Type B pancreatic cell (in vitro differentiated cells): ENCODE measurements at places on chromosomes 4 and X. TPM values are rescaled to one million over a fixed set of nuclear protein-coding genes. Genes with fewer than 3 reads are reported as not detected.

DNA sequence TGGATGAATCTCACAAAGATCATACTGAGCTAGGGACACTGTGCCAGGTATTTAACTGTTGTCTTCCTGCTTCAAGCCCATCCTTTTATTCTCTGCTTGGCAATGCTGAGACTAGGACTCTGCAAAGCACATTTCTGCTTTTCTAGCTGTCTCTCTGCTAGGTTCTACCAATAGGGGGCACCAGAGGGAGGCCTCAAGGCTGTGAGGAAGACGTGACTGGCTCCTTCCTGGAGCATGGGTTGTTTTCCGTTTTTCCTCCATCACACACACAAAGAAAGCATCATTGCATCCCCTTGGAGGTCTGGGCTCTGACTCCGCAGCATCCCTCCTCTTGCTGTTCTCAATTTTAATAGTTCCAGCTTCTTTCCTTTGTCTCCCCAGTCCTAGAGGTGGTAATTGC, 10.9 kb upstream of the DCTD start:
- no peak for DNase-seq
- no peaks in the 10 kb centered on the region for H3K36me3 ChIP-seq
- peaks cover 13% of the 10 kb centered on the region for H3K4me1 ChIP-seq
- H3K27me3 ChIP-seq: peaks cover 12% of the 10 kb centered on the region

GRCh38 chrX:38675856-38676255, 114.5 kb downstream of the TSPAN7 start:
- H3K27me3 ChIP-seq: no peaks in the 10 kb centered on the region
- peaks cover 4% of the 10 kb centered on the region for H3K4me1 ChIP-seq
- no peak for DNase-seq
- H3K27ac ChIP-seq: no peak overlapping the region
- H3K36me3 ChIP-seq: no peaks in the 10 kb centered on the region
- H3K4me3 ChIP-seq: no peak overlapping the region

DNA sequence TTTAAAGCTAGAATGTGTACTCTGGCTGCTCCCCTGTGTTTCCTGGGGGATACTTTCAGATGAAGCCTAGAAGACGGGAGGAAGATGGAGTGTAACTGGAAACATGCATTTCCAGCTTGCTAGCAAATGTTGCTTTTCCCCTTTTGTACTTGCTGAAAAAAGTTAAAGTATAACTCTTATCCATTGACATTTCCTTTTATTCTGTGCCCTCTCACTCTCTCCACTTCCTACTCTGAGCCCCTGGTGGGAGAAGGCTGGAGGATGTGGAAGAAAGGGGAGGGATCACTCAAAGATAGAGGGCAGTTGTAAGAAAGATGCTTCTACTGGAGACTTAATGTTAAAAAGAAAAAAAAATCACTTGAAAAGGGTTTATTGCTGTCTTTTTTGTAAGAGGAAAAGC, 396.5 kb downstream of the DTHD1 start:
- no peak overlapping the region for H3K4me3 ChIP-seq
- no peak overlapping the region for H3K27ac ChIP-seq

Gene FATE1
- 0.29 and 0.62 TPM in 2 replicates for total RNA-seq

DNA sequence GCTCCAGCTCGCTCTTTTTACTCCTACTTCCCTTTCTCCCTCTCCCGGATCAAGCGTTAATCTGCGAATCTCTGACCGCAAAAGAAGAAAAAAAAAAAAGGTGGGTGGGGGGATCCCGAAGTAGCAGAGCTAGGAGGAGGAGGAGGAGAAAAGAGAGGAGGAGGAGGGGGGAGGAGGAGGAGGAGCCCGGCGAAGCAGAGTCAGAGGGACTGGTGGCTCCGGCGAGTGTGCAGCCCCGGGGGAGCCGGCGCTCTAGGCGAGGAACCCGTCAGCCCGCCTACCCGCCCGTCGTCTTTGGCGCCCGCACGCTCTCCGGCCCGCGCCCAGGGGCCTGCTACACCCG, at the start of gene NHSL2:
Gene NHSL2, plus strand, starts transcription at position 203 of the 343 bp plus-strand sequence.
- H3K4me1 ChIP-seq: peaks cover 5% of the 10 kb centered on the region
- no peaks in the 10 kb centered on the region for H3K36me3 ChIP-seq
- no peak for DNase-seq
- H3K4me3 ChIP-seq: peak within 1 kb of the TSS; percentile 85

Gene TRPC5OS
- not detected in 2 replicates for total RNA-seq

GRCh38 chr4:111770514-111770913, 374.7 kb upstream of the FAM241A start:
- no peaks in the 10 kb centered on the region for H3K36me3 ChIP-seq
- H3K4me1 ChIP-seq: peaks cover 12% of the 10 kb centered on the region
- no peak overlapping the region for H3K4me3 ChIP-seq
- DNase-seq: no peak
- H3K27ac ChIP-seq: no peak overlapping the region

- no peak overlapping the region for H3K27ac ChIP-seq
- H3K4me3 ChIP-seq: no peak overlapping the region
- no peaks in the 10 kb centered on the region for H3K27me3 ChIP-seq
- H3K4me1 ChIP-seq: peaks cover 6% of the 10 kb centered on the region
These were observed 115.2 kb downstream of the MBNL3 start for GRCh38 chrX:132373610-132374009.

DNA sequence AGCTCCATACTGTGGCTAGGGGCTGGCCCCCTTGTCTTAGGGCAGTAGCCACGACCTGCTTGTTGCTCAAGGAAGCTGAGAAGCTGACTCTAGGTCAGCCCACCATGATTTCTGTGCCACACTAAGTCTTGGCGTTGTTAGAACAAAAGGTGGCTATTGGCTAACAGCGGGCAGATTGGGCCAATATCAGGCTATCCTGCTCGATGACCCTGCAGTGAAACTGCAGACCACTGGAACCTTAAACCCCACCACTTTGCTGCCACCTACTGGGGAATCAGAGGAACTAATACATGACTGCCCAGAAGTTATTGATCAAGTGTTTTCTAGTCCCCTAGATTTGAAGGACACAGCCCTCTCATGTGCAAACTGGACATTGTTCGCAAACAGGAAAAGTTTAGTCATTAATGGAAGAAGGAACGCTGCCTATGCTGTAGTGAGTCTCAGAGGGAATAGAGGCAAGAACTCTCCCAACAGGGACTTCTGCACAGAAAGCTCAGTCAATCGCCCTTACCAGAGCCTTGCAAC, 17.0 kb upstream of the PAPSS1 start:
- H3K4me1 ChIP-seq: peaks cover 43% of the 10 kb centered on the region
- DNase-seq: no peak
- H3K27me3 ChIP-seq: peaks cover 1% of the 10 kb centered on the region
- H3K27ac ChIP-seq: no peak overlapping the region
- H3K4me3 ChIP-seq: no peak overlapping the region
- H3K36me3 ChIP-seq: no peaks in the 10 kb centered on the region

Gene ARHGAP6
- 8.0 and 10.1 TPM in 2 replicates for total RNA-seq

Gene TASL
- total RNA-seq: not detected in 2 replicates

DNA sequence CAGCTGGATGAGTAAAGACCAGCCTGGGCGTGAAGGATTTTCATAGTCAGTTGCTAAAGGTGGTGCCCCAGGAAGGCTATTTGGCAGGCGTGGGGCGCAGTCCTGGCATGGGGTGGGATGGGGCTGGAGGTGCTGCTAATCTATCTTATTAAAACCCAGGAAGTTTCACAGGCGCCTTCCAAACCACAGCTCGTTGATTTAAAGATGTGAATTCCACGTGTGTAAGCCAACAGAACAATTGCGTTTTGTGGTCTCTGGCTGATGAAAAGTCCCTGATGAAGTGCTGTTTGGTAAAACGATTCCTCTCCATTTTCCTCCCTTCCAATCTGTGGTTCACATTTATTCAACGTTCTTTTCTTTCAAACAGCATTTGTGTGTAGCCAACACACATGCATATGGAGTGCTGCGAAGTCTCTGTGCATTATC, 105.0 kb downstream of the TBL1X start:
- H3K27me3 ChIP-seq: no peaks in the 10 kb centered on the region
- no peak overlapping the region for H3K27ac ChIP-seq
- DNase-seq: no peak
- no peak overlapping the region for H3K4me3 ChIP-seq
- no peaks in the 10 kb centered on the region for H3K36me3 ChIP-seq

Gene CCDC149
- total RNA-seq: 8.8 and 9.1 TPM in 2 replicates

Gene SRP72
- 87.3 and 108 TPM in 2 replicates for total RNA-seq

DNA sequence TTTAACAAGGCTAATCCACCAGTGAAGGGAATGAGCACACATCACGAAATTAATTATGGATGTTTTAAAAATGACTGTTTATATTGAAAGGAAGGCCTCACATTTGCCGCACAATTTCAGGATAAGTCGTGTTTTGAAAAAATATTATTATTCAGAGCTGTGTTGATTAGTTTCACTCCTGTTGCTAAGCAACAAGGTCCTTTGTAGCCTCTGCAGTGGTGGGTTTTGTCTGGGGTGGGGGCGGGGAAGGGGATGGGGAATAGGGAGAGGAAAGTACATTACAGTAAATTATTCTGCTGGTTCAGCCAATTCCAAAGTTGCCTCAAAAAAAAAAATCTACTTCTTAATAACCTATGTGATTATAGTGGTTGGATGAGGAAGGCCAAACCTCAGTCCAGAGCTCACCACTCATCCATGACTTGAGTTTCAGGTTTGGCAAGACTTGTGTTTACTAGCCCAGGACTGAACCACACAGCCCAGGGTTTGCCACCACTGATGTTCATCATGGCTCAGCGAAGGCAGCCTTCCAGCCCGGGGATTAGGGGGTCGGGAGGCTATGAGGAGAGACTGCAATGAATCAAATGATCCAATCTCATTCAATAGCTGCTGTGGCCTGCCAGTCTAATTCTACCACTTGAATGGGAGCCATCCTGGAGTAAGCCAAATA, 162.5 kb upstream of the ATP6AP2 start:
- no peak overlapping the region for H3K4me3 ChIP-seq
- H3K27me3 ChIP-seq: no peaks in the 10 kb centered on the region
- H3K4me1 ChIP-seq: no peaks in the 10 kb centered on the region

DNA sequence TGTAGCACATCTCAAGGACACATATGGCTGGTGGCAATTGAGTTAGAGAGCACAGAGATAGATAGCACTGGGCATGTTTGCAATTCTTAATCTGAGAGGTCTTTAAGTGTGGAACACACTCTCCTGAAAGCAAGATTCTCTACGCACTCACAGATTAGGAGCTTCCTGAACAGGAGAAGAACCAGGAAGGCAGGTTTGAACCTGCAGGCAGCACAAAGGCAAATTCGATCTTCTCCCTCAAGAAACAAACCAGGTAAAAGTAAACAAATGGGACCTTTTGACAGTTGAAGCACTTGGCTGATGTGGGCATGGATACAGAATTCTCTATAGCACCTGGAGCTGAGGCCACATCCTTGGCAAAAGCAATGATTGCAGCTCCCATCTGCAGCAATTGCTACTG, 24.3 kb downstream of the HS3ST1 start:
- H3K27ac ChIP-seq: no peak overlapping the region
- no peak overlapping the region for H3K4me3 ChIP-seq
- H3K4me1 ChIP-seq: peaks cover 15% of the 10 kb centered on the region
- peaks cover 6% of the 10 kb centered on the region for H3K36me3 ChIP-seq
- no peaks in the 10 kb centered on the region for H3K27me3 ChIP-seq

DNA sequence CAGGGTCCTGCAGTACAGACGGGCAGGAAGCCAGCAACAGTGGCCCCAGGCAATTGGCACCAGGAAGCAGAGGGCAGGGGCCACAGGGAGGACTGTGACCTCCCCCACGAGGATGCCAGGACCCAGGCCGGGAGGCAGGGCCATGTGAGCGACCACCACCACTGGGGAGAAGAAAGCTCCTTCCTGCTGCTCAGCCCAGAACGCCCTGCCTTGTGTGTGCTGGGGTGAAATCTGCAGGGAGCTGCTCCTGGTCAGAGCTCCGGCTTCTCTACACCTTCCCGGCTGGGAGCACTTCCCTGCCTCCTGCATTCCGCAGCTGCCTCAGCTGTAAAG, 100.4 kb downstream of the HMX1 start:
- peaks cover 19% of the 10 kb centered on the region for H3K27me3 ChIP-seq
- no peak overlapping the region for H3K27ac ChIP-seq
- no peak for DNase-seq
- H3K4me1 ChIP-seq: peaks cover 3% of the 10 kb centered on the region

Gene NR3C2
- total RNA-seq: 11.5 and 13.9 TPM in 2 replicates
